ENCODE measurements at places on chromosomes 5 and 9. TPM values are rescaled to one million over a fixed set of nuclear protein-coding genes. Genes with fewer than 3 reads are reported as not detected.

- H3K27ac ChIP-seq: no peak overlapping the region
- H3K4me1 ChIP-seq: no peaks in the 10 kb centered on the region
- no peak overlapping the region for H3K4me3 ChIP-seq
- no peaks in the 10 kb centered on the region for H3K36me3 ChIP-seq
- no peak for DNase-seq
- no peaks in the 10 kb centered on the region for H3K27me3 ChIP-seq
These were observed 144.3 kb upstream of the DHFR start for GRCh38 chr5:80799041-80799440.

- no peak for DNase-seq
- H3K27ac ChIP-seq: no peak overlapping the region
- no peaks in the 10 kb centered on the region for H3K36me3 ChIP-seq
- no peak overlapping the region for H3K4me3 ChIP-seq
- H3K27me3 ChIP-seq: peaks cover 13% of the 10 kb centered on the region
These were observed 2.1 kb upstream of the OSMR start for GRCh38 chr5:38843665-38844064.

DNA sequence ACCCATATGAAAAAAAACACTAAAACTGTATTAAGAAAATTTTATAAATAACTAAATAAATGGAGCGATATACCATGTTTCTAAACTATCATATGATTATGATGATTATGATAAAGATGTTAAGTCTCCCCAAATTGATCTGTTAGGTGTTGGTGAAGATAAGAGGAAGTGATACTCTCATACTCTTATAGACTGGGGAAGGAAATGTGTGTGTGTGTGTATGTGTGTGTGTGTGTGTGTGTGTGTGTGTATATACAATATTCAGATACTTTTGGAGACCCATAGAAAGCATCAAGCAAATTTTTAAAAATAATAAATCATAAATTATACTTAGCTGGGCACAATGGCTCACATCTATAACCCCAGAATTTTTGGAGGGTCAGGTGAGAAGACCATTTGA, 62.9 kb downstream of the TMEM232 start:
- no peaks in the 10 kb centered on the region for H3K27me3 ChIP-seq
- no peak overlapping the region for H3K4me3 ChIP-seq
- H3K36me3 ChIP-seq: no peaks in the 10 kb centered on the region
- no peak overlapping the region for H3K27ac ChIP-seq
- no peaks in the 10 kb centered on the region for H3K4me1 ChIP-seq
- no peak for DNase-seq

- H3K27me3 ChIP-seq: no peaks in the 10 kb centered on the region
- H3K36me3 ChIP-seq: peaks cover 98% of the 10 kb centered on the region
- DNase-seq: no peak
- no peaks in the 10 kb centered on the region for H3K4me1 ChIP-seq
- no peak overlapping the region for H3K27ac ChIP-seq
- no peak overlapping the region for H3K4me3 ChIP-seq
These were observed 8.9 kb downstream of the MTX3 start for GRCh38 chr5:79982136-79982535.

GRCh38 chr9:108478431-108479332, 377.1 kb downstream of the ACTL7B start:
- DNase-seq: peak; percentile 72
- H3K27me3 ChIP-seq: no peaks in the 10 kb centered on the region
- H3K4me3 ChIP-seq: peak overlapping the region; percentile 6
- H3K27ac ChIP-seq: peak overlapping the region; percentile 89
- peaks cover 42% of the 10 kb centered on the region for H3K4me1 ChIP-seq

DNA sequence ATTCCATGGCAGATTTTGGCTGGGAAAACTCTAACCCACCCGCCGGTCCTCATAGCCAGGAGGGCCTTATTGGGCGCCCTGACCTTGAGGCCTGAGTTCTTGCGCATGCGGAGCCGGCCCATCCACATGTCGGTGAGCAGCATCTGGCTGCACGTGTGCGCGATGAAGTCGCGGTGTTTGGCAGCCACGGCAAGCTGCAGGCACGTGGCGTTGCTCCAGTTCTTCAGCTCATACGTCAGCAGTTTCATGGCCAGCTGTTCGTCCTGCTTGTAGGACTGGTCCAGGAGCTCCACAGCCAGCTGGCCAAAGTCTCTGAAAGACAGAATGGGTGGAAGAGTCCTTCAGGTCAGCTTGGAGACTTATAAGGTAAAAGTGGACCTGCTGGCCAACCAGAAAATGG, 204.3 kb upstream of the KLF9 start:
- H3K4me3 ChIP-seq: no peak overlapping the region
- H3K27ac ChIP-seq: peak overlapping the region; percentile 41
- peaks cover 26% of the 10 kb centered on the region for H3K4me1 ChIP-seq
- H3K36me3 ChIP-seq: no peaks in the 10 kb centered on the region
- no peaks in the 10 kb centered on the region for H3K27me3 ChIP-seq
- DNase-seq: peak; percentile 88

DNA sequence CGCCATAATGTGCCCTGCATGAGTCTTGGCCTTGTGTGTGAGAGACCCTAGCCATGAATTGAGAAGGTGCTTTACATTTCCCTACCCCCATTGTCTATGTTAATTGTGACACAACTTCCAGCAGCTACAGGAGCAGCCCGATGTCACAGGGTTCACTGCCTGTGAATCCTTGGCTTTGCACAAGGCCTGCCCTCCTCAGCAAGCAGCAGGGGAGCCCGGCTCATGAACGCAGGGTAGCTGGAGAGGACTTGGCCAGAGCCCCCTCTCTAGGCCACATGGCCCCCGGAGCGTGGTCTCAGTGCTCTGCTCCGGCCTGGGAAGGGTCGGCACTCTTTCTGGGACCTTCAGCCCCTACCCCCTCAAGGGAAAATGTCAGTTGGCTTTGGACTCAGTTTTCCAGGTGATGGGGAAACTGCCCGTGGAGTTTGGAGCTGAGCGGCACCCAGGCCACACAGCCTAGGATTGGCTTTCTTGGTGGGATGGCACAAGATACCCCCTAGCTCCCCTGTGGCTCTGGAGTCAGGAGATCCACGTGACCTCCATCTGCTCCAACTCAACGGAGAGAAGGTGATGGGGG, 160.8 kb downstream of the DAB2IP start:
- H3K27me3 ChIP-seq: no peaks in the 10 kb centered on the region
- no peak for DNase-seq
- no peak overlapping the region for H3K4me3 ChIP-seq
- no peak overlapping the region for H3K27ac ChIP-seq
- no peaks in the 10 kb centered on the region for H3K4me1 ChIP-seq

DNA sequence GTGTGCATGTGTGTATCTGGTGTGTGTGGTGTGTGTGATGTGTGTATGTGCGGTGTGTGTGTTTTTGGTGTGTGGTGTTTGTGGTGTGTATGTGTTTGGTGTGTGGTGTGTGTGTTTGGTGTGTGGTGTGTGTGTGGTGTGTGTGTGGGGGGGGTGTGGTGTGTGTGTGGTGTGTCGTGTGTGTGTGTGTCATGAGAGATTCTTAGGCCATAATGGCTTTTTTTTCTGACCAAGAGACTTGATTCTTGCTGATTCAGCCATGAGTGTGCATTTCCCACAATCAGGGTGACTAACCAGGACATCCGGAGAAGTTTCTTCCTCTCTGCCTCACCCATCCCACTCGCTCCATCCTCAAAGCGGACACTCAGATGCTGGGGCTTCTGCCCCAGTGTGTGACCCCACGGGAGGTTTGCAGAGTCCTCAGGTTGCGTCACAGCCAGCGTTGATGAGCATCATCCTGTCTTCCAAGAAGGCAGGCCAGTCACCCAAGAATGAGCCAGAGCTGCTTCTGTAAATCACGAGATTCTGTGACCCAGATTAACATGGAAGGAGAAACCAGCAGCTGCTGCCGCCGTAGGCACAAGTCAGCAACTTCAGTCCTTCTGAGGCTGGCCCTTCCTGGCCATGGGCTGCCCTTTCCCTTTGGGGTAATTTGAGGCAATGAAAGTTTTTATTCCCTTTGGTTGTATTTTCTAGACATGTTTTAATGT, 12.5 kb upstream of the CTSL start:
- no peaks in the 10 kb centered on the region for H3K27me3 ChIP-seq
- peak; percentile 93 for DNase-seq
- peak overlapping the region; percentile 79 for H3K27ac ChIP-seq
- no peaks in the 10 kb centered on the region for H3K36me3 ChIP-seq
- H3K4me3 ChIP-seq: peak overlapping the region; percentile 6

GRCh38 chr5:125054146-125054545, 307.7 kb upstream of the ZNF608 start:
- DNase-seq: no peak
- peaks cover 4% of the 10 kb centered on the region for H3K4me1 ChIP-seq
- H3K36me3 ChIP-seq: no peaks in the 10 kb centered on the region
- no peaks in the 10 kb centered on the region for H3K27me3 ChIP-seq

DNA sequence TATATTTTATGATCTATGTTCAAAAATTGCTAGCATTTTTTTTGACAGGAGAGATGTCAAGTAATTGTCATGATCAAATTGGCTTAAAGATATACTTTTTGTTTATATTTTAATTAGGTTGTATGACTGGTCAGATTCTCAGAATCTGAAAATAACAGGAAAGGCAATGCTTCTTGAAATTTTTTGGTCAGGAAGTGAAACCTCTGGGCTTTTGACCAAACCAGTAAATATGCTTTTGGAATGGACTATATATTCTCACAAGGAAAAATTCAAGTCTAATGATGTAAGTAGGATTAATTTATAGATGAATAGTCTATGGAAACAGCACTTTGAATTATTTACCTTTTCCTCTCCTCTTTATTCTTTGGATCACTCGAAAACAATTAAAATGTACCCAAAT, 52.3 kb downstream of the SLF1 start:
- H3K27me3 ChIP-seq: no peaks in the 10 kb centered on the region
- H3K4me3 ChIP-seq: no peak overlapping the region
- H3K4me1 ChIP-seq: peaks cover 6% of the 10 kb centered on the region
- no peak overlapping the region for H3K27ac ChIP-seq

DNA sequence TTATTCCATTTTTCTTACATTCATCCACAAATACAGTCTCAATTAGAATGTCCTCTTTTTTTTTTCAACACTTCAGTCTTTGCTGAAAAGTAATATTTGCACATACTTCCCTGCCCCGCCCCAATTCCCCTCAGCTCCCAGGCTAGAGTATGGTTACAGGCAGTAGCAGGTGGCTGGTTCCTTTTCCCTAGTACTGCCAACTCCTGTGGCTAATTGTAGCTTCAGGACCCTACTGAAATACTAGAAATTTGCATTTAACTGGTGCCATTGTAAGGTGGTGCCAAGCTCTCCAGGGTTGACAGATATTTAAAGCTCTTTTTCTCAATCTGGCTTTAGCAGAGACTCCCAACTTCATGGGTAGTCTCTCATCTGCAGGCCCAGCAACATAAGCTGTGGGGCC, 80.3 kb downstream of the FAM81B start:
- H3K36me3 ChIP-seq: no peaks in the 10 kb centered on the region
- no peaks in the 10 kb centered on the region for H3K27me3 ChIP-seq
- no peak overlapping the region for H3K4me3 ChIP-seq
- H3K4me1 ChIP-seq: peaks cover 17% of the 10 kb centered on the region

- H3K27ac ChIP-seq: no peak overlapping the region
- no peaks in the 10 kb centered on the region for H3K4me1 ChIP-seq
- peaks cover 6% of the 10 kb centered on the region for H3K36me3 ChIP-seq
- DNase-seq: no peak
These were observed 26.4 kb upstream of the CMYA5 start for GRCh38 chr5:79663212-79663611.

GRCh38 chr5:73302797-73303147, 129.8 kb downstream of the TMEM174 start:
- DNase-seq: no peak
- H3K27ac ChIP-seq: no peak overlapping the region
- H3K36me3 ChIP-seq: no peaks in the 10 kb centered on the region
- H3K4me1 ChIP-seq: peaks cover 16% of the 10 kb centered on the region

- no peak overlapping the region for H3K4me3 ChIP-seq
- no peaks in the 10 kb centered on the region for H3K36me3 ChIP-seq
- no peak overlapping the region for H3K27ac ChIP-seq
These were observed 203.7 kb upstream of the TUT7 start for GRCh38 chr9:86557918-86558317.

- no peak for DNase-seq
- no peaks in the 10 kb centered on the region for H3K36me3 ChIP-seq
- H3K4me3 ChIP-seq: no peak overlapping the region
- no peaks in the 10 kb centered on the region for H3K27me3 ChIP-seq
- no peak overlapping the region for H3K27ac ChIP-seq
These were observed 156.3 kb downstream of the HMHB1 start for GRCh38 chr5:143968071-143968878.

- H3K27ac ChIP-seq: no peak overlapping the region
- H3K4me3 ChIP-seq: no peak overlapping the region
- H3K36me3 ChIP-seq: no peaks in the 10 kb centered on the region
- H3K4me1 ChIP-seq: peaks cover 36% of the 10 kb centered on the region
These were observed 9.5 kb downstream of the CEMIP2 start for GRCh38 chr9:71758785-71759184.

DNA sequence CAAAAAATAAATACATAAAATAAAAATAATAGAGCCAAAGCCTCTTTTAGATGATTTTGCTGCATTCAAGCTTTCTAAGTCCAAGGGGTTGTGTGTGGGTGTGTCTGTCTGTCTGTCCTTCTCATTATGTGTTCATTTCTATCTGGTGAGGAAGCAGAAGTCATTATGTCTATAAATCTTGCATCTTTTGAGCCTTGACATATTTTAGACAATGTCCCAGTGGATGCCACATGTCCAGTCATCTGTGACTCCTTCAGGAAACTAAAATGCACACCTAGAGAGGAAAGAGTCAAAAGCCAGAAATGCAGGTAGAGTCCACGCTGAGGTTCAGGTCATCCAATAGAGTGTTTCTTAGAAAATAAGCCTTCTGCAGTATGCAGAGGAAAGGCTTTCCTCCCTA, 80.9 kb downstream of the GALNT10 start:
- no peak for DNase-seq
- no peaks in the 10 kb centered on the region for H3K4me1 ChIP-seq
- H3K36me3 ChIP-seq: no peaks in the 10 kb centered on the region
- H3K27me3 ChIP-seq: no peaks in the 10 kb centered on the region

- H3K4me3 ChIP-seq: no peak overlapping the region
- no peaks in the 10 kb centered on the region for H3K27me3 ChIP-seq
- H3K4me1 ChIP-seq: peaks cover 28% of the 10 kb centered on the region
- DNase-seq: no peak
- no peak overlapping the region for H3K27ac ChIP-seq
These were observed 117.4 kb downstream of the SMARCA2 start for GRCh38 chr9:2132484-2133082.

Gene HEMGN
- total RNA-seq: not detected

Gene GAS1
- total RNA-seq: 11.3 TPM

Gene CARD9
- total RNA-seq: 0.26 TPM

Gene NSMF
- total RNA-seq: 6.4 TPM

Gene CCDC183
- not detected for total RNA-seq

Gene THOC3
- total RNA-seq: 5.9 TPM

Gene SHOC1
- 0.14 TPM for total RNA-seq

Gene SNX24
- 11.9 TPM for total RNA-seq

Gene NFIB
- total RNA-seq: 65.1 TPM

Gene SHISAL2B
- total RNA-seq: not detected

Gene BRINP1
- 0.20 TPM for total RNA-seq

Gene TAS2R1
- total RNA-seq: not detected

Gene ITK
- total RNA-seq: 0.30 TPM

Gene FAM169A
- not detected for total RNA-seq
